Activated B cell treated with CpG ODN at 0.5 μM for 24 hours (primary cell): ENCODE measurements at places on chromosomes 13 and 19.

DNA sequence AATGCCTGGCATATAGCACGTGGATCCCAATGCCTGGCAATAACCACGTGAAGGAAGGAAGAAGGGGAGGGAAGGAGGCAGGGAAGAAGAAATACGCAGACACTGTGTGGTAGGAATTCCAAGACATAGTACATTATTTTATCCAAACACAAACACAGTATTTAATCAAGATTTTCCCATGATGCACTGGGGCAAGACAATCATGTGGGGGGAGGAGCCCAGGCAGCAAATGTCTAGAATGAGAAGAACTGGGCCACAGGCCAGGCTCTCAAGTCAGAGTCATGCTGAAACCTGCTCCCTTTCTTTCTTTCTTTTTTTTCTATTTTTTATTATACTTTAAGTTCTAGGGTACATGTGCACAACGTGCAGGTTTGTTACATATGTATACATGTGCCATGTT, 717.9 kb downstream of the UQCRFS1 start:
- no peak for DNase-seq

DNA sequence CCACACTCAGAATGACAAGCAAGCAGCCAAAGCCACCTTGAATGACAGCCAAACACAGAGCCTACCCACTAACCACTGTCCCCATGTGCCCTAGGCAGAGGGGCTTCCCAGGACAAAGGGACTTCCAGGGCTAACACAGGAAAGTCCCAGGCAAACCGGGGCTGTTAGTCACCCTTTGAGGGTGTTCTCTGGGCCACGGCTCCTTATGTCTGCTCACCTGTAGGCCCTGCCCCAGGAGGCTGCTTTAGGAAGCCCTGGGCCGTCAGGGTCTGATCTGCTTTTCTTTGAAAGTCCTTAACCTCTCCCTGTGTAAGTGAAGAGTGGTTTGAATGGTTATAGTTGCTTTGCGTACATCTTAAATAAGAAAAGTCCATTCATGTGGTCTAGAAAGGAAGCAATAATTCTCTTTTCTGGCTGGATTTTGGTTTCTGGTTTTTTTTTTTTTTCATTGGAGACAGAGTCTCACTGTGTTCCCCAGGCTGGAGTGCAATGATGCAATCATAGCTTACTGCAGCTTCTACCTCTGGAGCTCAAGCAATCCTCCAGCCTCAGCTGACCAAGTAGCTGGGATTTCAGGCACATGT, 161.4 kb downstream of the EFNB2 start:
- no peak for DNase-seq

DNA sequence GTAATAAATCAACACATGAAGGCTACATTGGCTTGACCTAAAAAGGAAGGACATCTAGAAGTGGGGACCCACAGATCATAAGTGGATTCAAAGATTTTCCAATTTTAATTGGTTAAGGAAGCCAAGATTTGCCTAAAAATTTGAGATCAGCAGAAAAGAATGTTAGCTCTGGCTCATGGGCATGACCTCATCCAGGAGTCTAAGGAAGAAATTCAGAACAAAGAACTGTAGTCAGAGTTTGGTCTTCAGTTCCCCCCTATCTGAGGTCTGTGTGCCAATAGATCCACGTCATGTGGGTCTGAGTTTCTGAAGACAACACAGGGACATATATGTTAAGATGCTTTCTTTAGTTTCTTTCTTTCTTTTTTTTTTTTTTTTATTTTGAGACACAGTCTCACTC, 648.8 kb upstream of the SPRY2 start:
- no peak for DNase-seq

GRCh38 chr19:48190288-48190884, 19.9 kb downstream of the ZSWIM9 start:
- no peak for DNase-seq

DNA sequence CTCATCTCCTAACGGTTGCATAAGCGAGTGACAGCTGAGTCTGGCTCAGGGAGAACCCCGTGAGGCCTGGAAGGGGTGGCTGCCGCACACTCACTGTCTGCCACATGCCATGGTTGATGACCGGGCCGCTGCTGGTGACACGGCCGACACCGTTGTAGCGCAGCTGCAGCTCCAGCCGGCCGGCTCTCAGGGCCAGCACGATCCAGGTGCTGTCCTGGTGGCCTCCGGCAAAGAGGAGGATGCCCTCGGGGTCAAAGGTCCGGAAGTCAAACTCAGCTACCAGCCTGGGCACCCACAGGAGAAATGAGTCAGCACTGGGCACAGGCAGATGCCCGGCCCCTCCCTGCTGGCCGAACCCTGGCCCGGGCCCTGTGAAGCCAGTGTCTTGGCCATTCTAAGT, 31.7 kb downstream of the GAS6 start:
- DNase-seq, result no peak

- no peak for DNase-seq
These were observed 45.9 kb downstream of the SPTBN4 start for GRCh38 chr19:40512473-40513344.

DNA sequence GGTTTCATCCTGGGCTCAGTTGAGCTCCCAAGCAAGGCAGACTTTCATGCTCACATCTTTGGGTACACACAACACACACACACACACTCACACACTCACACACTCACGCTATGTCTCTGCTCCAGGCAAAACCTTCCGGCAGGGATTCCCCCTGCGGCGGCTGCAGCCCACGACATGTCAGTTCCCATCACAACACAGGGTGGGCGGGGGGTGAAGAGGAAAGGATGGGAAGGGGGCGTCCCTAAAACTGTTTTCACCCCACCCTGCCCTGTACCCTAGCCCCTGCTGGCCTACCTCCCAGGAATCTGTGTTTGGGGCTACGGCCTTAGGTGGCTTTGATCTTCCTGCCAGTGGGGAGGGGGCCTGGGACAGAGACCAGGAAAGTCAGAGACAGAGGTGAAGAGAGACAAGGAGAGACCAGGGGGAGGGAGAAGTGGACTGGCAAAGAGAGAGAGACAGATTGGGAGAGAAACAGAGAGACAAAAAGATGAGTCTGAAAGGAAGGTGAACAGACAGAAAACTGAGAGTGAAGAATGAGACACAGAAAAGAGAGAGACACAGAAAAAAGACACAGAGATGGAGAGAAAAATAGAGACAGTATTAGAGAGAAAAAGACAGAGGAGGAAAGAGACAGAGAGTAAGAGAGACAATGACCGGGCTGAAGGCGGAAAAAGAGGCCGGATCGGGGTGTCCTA, 3.9 kb downstream of the LRFN1 start:
- no peak for DNase-seq

- no peak for DNase-seq
These were observed 51.5 kb upstream of the GTF3A start for GRCh38 chr13:27372896-27373295.

GRCh38 chr19:8703223-8703622, 4.6 kb upstream of the ACTL9 start:
- DNase-seq, result no peak

DNA sequence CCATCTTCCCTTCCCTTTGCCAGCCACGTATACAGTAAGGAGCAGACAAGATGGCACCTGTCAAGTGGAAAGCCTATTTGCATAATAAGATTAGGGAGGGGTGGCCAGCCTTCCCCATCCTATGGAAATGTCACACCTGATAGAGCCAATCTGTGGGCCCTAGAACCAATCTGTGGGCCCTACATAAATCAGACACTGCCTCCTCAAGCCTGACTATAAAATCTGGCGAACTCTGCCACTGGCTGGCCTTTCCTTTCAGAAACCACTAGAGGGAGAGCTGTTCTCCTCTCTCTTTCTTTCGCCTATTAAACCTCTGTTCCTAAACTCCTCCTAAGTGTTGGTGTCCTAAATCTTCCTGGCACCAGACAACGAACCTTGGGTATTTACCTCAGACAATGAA, 231.5 kb upstream of the KLHL1 start:
- DNase-seq, result no peak

DNA sequence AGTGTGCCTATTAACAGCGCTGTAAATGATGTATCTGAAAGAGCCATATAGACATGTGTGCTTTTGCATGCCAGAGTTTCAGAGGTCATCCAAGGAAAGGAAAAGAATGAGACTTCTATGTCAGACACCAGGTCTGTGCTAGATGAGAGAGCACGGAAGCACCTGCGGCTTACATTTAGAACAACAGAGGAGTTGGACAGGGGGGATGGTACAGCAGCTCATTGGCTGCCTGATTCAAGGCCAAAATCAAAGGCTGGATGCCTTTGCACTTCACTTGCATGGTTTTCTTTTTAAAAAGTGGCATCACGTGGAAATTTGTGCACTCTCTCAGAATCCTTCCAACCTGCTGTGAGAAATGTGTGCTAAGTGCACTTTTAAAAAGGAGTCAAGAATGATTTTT, 32.8 kb upstream of the AMER2 start:
- no peak for DNase-seq

DNA sequence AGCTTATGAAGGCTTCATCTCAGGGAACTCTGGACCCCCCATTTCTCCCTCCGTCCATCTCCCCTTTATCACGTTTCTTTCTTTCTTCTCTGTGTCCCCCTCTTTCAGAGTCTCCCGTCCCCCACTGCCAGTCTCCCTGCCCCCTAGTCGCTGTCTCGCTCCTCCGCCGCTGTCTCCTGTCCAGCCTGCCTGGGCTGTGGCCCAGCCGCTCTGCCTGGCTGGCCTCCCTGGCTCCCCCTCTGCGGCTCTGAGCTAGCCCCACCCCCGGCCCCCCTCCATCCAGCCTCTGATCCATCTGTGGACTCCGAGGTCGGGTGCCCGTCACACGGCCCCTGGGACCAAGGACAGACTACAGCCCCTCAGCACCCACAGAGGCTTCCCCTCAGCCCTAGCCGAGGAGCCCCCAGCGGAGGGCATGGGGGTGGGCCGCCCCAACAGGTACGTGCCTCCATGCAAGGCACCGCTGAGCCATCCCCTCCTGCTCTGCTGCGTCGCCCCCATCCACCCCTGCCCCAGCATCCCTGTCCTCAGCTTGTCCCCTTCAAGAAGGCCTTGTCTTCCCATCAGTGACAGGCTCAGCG, 1.1 kb upstream of the KCNJ14 start:
- no peak for DNase-seq

- DNase-seq, result no peak
These were observed 63.4 kb downstream of the KDM4B start for GRCh38 chr19:5032101-5032967.

GRCh38 chr13:60396783-60397703, at the start of gene TDRD3:
Gene TDRD3, plus strand, starts transcription at chr13:60397220. Its CDS starts 145 bp downstream, at chr13:60397365.
- peak; percentile 83 for DNase-seq

- no peak for DNase-seq
These were observed at the start of gene LILRA2 for GRCh38 chr19:54573330-54573872. Gene LILRA2, plus strand, starts transcription at chr19:54573790. Its CDS starts 89 bp downstream, at chr19:54573879.

GRCh38 chr19:45172611-45173208, 5.3 kb downstream of the TRAPPC6A start:
- no peak for DNase-seq

GRCh38 chr19:33670398-33670797, 48.6 kb downstream of the CHST8 start:
- no peak for DNase-seq

- DNase-seq, result peak; percentile 54
These were observed 4.3 kb downstream of the BBC3 start for GRCh38 chr19:47226426-47227351.

DNA sequence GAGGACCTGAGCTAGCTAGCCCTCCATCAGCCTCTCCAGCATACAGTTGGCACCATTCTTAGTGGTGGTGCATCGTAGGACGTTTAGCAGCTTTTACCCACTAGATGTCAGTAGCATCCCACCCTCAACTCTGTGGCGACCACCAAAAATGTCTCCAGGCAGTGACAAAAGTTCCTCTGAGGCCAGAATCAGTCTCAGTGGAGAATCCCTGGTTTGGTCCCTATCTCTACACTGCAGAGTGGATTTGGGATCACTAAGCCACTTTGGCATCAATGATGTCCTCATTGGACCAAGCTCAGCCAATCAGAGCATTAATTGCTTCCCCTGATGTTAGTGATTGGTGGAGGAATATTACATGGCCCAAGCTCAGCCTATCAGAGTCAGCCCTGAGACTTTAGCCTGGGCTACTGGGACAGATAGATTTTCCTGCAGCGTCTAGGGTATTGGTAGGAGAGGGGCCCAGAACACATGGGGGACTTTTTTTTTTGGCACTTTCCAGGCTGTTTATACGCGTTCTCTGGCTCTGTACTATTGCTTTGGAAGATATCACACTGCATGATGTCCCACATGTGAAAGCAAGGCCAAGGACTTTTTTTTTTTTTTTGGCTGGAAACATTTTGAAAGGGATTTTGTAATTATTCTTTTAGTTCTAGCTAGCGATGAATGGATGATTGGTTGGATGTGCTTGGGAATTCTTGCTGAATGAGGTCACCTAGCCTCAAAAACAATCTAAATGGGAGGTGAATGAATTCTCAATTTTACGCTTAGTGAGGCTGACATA, 7.0 kb downstream of the TMEM221 start:
- DNase-seq, result no peak

DNA sequence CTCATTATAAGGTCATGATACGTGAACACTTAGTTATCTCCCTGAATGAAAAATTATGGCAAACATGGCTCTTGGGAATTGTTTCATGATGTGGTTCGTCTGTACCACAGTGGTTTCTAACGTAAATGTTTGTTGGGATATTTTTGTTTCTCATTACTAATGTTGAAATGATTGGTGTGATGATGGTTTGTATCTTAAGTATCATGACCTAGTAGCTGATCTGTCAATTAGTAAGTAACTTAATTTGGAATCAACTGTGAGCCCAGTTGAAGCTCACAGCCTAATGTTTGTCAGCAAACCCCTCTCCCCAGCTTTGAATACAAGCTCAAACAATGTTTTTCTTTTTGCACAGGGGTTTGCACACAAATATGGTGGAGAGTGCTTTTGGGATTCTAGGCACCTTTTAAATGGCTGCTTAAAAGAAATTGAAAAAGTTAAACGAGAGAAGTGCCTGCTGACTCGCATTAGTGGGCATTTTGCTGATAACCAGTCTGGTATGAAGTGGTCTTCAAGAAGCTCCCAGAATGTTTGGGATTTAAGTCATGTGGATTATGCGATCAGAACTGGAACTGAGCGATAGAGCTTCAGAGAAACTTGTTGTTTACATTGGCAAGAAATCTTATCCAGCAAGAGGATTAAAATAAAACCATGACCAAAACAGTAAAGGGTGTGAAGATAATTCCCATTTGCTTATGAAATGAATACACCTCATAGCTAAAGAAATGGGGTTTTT, 68.2 kb downstream of the LMO7 start:
- DNase-seq, result no peak

DNA sequence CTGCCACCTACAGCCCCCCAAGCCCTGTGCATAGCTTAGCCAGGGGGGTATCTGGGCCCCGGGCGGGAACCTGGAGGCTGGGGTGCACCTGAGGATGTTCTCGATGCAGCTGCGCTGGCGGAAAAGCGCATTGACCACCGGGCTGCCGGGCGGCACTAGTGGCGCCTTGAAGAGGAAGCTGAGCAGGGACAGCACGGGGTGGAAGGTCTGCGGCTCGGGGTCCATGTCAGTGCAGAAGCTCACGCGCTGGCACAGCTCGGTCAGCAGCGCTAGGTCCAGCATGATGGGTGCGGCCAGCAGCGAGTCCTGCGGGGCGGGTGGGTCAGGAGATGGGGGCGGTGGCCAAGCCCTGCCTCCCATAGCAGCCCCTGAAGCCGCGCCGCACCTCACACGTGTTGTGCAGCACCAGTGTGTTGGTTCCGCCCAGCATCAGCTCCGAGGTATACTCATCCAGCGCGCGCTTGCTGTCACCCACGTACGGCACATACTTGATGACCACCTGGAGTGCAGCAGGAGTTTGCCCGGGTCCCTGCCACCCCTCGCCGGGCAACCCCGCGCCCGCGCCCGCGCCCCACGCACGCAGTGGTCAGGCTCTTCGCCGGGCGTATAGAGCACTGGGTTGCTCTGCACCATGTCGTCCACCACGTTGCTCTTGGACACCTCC, 2.6 kb downstream of the ISYNA1 start:
- no peak for DNase-seq
